Inflammatory macrophage treated with lipopolysaccharide for 1 hour (primary cell): ENCODE measurements at places on chromosomes 2 and 18.

DNA sequence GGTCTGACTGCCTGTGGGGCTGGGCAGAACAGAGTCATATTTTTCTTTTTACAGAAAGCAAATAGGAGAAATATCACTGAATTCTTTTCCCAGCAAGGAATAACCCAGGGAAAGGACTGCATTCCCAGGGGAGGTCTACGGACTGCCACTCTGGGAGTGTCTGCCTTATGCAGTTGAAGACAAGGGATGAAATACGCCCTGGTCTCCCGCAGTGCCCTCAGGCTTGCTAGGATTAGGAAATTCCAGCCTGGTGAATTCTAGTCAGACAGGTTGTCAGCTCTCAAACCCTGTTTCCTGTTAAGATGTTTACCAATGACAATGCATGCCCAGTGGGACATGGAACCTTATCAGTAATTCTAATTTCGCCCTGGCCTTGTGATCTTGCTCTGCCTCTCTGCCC, 30.3 kb upstream of the PDK1 start:
- no peak for DNase-seq

- DNase-seq, result peak; percentile 92
These were observed 80.9 kb upstream of the SMAD7 start for GRCh38 chr18:49031511-49032188.

- DNase-seq, result peak; percentile 8
These were observed 130.6 kb downstream of the USP34 start for GRCh38 chr2:61340242-61340641.

- no peak for DNase-seq
These were observed 54.5 kb upstream of the SPP2 start for GRCh38 chr2:233996000-233996399.

GRCh38 chr2:21916934-21917522, 793.3 kb downstream of the TDRD15 start:
- no peak for DNase-seq

DNA sequence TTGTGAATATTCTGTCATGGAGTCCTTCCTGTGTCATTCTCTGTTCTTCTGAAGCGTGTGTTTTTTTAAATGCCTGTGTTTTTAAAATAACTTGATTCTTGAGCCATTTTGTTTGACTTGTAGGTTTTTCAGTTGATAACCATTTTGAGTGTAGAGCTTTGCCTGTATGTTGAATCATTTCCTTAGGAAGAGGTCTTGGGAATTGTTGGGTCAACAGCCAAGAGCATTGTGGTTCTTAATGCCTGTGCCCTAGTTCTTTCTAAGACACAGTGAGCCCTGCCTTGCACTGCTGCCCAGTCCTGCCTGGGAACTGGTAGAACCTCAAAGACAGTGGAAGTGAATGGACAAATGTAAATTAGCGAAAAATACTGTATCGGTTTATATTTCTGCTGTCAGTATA, 25.9 kb downstream of the RAB12 start:
- DNase-seq, result no peak

- DNase-seq, result no peak
These were observed 25.2 kb downstream of the AAK1 start for GRCh38 chr2:69618362-69618761.

GRCh38 chr2:159713631-159714246, 1.4 kb downstream of the MARCHF7 start:
- DNase-seq, result no peak

DNA sequence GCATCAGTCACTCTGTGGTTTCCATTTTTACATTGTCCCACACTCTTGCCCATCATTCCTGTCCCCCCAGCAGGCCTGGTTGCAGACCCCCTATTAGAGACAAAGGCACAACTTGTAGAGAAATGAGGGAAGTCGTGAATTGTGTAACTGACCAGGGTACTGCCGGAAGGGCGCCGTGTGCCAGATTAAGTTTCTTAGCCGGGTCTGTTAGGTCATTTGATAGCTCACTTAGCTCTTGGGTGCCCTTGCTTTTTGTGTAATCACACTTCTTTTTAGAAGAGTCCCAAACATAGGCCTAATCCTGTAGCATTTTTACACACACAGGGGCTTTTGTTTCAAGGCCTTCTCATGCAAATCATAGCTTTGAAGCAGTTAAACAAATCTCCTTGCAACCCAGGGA, 87.2 kb downstream of the CTAGE1 start:
- DNase-seq, result no peak

DNA sequence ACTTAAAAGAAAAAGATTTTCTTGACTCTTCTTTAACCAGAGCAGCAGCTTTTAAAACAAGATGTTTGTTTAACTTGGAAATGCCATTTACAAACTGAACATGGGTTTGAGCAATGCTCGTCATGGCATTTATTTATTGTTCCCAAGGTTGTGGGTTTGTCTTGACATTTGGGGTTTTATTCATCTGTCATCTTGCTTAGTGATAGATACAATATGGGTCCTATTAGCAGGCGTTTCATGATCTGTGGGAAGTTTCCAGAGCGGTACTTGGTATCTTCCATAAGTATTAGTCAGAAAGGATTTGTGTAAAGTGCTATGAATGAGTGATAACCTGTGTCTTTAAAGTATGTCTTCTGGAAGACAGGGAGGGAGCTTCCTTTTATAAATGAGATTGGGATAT, 29.9 kb upstream of the MGAT5 start:
- no peak for DNase-seq

DNA sequence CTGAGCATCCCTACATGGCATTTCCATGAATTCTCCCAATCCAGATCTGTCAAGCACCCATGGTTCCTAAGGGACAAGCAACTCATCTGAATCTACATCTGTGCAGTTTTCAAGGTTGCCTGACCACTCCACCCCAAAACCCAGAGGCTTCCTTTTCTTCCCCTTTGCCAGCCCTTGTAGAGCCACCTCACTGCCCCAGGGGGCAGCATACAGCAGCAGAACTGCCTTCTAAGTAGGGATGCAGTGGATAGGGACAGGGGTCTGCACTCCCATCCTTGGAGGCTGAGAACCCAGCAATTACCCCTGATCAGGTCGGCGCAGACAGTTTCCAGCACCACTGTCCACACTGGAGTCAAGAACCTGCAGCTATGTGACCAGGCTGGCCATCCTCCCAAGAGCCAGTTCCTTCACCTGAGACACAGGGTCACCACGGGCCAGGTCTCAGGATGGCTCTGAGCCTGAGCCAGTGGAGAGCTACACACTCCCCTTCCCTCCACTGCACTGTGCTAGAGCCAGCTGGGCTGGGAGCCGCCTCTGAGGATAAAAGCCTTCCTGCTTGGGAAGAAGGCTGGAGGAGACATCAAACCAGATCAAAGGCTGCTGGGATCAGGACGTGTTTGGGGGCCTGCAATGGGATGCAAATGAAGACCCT, 283.1 kb downstream of the CELF4 start:
- no peak for DNase-seq

- no peak for DNase-seq
These were observed 17.6 kb downstream of the WNT10A start for GRCh38 chr2:218898109-218898878.

DNA sequence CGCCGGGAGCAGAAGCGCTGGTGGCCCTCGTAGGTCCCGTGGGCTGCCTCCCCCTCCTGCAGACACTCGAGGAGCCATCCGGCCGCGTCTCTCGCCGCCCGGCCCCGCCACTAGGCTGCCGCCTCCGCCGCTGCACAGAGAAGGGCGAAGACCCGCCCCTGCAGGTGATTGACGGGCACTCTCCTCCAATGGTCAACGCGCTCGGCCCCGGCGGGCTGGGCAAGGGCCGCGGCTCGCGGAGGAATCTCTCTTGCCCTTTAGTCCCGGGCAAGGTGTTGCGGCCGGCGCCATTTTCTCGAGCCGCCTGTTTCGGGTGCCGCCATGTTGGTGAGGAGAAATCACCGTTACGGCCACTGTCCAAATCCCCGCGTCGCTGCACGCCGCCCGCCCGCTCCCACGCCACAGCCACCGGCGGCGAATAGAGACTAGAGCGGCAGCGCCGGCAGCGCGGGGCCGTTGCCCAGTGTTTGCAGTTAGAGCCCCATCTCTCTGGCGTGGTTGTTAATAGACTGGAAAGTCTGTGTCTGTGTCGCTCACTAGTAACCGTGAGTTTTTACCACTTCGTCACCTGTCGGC, at the start of gene ZC3H6:
Gene ZC3H6, plus strand, starts transcription at position 287 of the 576 bp plus-strand sequence. CDS start 398 bp downstream, outside the sequence.
- peak; percentile 100 for DNase-seq

DNA sequence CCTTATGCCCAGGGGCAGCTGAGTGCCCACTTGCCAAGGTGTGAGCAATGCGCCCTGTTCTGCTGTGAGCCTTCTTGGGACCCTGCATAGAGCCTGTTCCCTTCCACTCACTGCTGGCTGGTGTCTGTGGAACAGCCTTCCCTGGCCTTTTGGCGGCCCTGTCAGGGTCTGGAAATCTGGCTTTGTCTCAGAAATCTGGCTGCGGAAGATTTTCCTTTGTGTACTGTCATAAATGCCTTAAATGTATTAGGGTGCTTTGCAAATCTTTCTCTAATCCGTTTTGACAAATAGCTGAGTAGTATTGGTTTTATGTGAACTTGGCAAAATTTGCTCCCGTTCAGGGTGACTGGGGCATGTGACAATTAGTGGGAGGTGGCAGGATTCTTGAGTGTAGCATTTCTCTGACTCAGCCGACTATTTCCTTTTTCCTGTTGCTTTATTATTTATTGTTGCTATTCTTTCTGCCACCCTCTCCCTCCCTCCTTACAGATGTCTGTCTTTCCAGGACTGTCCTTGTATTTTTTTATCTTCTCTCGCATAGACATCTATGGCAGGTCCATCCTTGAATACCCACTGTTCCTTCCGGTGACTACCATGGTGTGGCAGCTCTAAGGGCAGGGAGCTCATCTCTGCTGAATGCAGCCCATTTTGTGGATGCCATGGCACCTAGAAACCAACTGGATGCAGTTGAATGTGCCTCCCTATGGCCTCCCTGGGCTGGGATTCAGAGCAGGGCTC, 41.8 kb downstream of the LDLRAD4 start:
- peak; percentile 64 for DNase-seq

DNA sequence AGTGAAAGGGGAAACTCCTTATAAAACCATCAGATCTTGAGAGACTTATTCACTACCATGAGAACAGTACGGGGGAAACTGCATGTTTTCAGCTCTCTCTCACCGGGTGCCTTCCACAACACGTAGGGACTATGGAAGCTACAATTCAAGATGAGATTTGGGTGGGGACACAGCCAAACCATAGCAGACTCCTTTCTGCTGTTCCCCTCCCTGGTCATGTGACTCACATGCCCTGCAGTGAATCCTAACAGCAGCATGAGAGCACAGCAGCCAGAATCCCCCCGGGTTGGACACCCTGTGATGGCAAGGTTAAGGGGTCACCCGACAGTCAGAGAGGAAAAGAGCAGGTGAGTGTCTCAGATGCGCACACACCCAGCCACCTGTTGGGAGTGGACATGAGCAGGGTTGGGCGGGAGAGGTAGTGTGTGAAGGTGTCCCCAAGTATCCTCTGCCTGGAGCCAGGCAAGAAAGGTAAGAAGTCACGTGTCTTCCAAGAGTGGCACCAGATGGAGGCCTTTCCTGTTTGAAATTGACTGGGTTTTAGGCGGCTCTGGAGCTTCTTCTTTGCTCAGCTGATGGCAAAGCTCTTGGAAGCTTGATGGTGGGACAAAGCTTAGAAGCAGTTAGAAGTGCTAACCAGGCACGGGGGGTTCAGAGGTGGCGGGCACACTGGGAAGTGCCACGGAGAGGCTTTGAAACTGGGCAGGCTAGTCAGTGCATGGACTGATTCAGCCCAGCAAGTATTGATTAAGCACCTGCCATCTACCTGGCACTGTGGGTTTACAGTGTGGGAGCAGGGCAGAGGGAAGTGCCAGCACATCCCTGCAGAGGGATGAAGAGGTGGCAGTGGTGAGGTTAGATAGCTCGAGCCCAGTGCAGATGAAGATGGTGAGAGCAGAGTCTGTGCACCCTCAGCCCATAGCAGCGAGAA, 68.7 kb downstream of the RHOB start:
- no peak for DNase-seq

GRCh38 chr18:49694402-49694801, 118.9 kb downstream of the ACAA2 start:
- no peak for DNase-seq

GRCh38 chr2:186561467-186562208, 28.2 kb upstream of the ITGAV start:
- no peak for DNase-seq

DNA sequence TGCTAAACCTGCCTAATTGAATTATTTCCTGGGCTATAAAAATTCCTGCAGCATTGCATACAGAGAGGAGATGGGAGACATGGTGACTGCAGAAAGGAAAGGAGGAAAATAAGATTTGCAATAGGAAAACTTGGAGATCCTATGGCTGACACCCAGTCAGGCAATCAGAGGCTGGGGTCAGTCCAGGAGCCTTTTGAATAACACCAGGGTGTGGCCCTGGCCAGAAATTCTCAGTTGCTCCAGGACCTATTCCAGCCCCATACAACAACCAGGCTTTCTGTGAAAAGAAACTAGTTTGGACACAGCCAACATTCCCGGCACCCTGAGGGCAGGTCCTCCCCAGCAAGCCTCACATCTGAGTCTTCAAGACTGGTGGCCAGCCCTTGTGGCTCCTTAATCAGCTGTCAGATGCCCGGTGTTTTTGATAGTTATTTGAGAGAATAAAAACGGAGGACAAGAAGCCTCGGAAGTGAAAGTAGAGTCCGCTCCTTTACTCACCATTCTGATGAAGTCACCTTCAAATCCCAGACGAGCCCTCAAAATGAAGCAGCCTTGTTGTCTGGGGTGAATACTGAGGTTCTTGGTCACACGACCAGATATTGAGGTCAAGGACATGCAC, 31.1 kb upstream of the GMCL1 start:
- DNase-seq, result no peak

- DNase-seq, result no peak
These were observed 15.7 kb downstream of the GRHL1 start for GRCh38 chr2:9967053-9967775.

- DNase-seq, result no peak
These were observed 357.9 kb downstream of the THSD7B start for GRCh38 chr2:137123226-137123625.

- DNase-seq, result no peak
These were observed 18.9 kb downstream of the GALNT13 start for GRCh38 chr2:153890576-153890975.

DNA sequence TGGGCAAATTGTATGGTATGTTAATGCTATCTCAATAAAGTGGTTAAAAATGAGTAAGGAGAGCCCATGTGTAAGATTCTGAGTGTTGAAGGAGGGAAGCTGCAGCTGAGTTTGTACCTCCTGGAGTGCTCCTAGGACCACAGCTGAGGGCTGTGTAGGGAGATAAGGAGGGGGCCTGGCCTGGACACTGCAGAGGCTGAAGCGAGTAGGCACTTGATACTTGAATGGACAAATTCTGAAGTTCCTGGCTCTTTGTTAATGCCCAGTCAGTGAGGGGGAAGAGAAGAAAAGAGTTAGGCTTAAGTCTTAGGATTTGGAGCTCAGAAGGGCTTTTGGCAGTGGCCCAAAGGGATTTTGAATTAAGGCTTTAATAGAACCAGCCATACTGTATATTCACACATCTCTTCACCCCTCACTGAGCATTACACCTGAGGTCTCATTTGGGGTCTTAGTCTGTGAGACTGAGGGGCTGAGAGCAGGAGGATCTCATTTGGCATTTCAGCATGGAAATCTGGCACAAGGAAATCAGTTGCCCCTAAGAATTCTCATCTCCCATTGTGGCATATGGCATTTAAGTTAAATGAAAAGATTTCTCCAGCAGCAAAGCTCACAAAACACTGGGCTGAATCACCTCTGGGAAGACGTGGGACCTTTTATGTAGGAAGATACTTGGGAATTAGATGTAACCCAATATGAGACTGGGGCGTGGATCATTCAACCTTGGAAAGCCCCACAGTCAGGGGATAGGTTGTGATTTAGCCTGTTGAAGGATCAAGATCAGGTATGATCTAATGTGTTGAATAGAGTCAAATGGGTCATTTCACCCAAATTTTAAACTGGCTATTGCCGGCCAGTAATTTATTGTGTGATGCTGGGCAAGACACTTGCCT, 46.8 kb downstream of the LIPG start:
- no peak for DNase-seq

GRCh38 chr2:104744537-104744936, 109.4 kb upstream of the POU3F3 start:
- DNase-seq, result no peak
